Stimulated activated CD8-positive, alpha-beta memory T cell treated with anti-CD3 and anti-CD28 coated beads, Interleukin-15, amount 100 ng/mL, for 48 hours (primary cell): ENCODE measurements at places on chromosomes 5 and 9.

DNA sequence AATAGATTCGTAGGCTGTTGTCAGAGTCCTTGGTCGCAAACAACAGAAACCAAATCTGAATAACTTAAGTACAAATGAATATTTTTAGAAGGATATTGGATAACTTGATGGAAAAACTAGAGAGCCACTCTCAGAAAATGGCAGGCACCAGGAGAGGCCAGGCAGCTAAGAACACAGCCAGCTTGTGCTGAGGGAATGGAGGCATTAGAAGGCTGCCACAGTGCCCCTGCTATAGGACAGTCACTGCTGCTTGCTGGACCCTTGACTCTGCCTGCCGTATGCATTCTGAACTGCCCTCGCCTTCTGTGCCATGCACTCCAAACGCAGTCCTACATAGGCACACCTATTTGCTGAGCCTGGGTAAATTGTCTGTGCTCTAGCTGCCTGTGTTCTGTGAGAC is 78.6 kb downstream of the MAST4 start:
- DNase-seq, result no peak

- DNase-seq, result no peak
These were observed 93.7 kb downstream of the NFIB start for GRCh38 chr9:14220256-14220655.

GRCh38 chr5:78666041-78666444 is 17.5 kb upstream of the LHFPL2 start:
- DNase-seq, result no peak

DNA sequence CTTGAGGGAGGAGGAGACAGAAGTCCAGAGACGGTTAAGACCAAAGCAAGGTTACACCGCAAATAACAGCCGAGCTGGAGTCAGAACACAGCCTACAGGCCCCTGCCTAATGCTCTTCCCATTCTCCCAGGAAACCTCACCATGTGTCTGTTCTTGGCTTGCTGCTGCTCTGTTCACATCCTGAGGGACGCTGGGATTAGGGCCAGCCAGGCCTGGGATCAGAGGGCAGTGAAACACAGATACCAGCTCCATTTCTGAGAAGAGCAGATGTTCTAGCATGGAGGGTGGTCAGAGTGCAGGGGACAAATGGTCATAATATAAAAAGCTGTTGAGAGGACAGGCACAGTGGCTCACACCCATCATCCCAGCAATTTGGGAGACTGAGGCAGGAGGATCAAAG is 124.8 kb upstream of the LARP1 start:
- no peak for DNase-seq

- no peak for DNase-seq
These were observed 59.5 kb downstream of the EBF1 start for GRCh38 chr5:159040181-159040580.

GRCh38 chr9:124242331-124243194 is 15.2 kb upstream of the NEK6 start:
- no peak for DNase-seq

DNA sequence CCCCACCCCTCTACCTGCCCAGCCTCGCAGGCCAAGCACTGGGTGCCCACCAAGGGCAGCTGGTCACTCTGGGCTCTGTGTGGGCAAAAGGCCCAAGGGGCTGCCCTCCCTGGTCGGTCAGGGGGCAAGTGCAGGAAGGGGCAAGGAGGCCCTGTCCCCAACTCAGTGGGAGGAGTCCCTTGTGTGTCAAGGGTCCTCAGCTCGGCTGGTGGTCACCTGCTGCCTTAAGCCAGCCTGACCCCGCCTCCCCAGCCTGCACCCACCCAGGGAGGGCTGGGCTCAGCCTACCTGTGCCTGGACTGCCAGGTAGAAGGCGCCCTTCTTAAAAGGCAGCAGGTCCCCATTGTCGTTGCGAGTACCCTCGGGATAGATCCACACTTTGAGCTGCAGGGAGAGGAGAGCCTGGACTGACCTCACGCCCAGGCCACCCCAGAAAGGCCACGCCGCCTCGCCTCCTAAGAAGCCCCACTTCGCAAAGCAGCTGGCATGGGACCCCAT is 10.9 kb downstream of the AGPAT2 start:
- DNase-seq, result no peak

DNA sequence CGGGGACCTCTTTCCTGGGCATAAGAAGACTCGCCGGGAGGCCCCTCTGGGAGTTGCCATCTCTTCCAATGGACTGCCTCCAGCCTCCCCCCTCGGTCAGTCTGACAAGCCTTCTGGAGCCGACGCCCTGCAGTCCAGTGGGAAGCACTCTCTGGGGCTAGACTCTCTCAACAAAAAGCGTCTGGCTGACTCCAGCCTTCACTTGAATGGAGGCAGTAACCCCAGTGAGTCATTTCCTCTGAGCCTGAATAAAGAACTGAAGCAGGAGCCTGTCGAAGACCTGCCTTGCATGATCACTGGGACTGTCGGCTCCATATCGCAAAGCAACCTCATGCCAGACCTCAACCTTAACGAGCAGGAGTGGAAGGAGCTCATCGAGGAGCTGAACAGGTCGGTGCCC is 28.4 kb upstream of the LTC4S start:
- no peak for DNase-seq
